Left ventricle myocardium superior (tissue), 1 donor: ENCODE measurements at places on chromosomes 7 and 10. TPM values are rescaled to one million over a fixed set of nuclear protein-coding genes. Genes with fewer than 3 reads are reported as not detected.

Gene ACHE
- 0.40 TPM for total RNA-seq

Gene H2BK1
- not detected for total RNA-seq

Gene ATP6V0E2
- 168 TPM for total RNA-seq

Gene ZNF488
- not detected for total RNA-seq

Gene GHRHR
- total RNA-seq: not detected

Gene BET1
- 14.6 TPM for total RNA-seq

Gene ADAMTS14
- total RNA-seq: 0.10 TPM

Gene TMEM139
- total RNA-seq: 20.3 TPM

Gene SFTPD
- total RNA-seq: 0.69 TPM
